ENCODE measurements at places on chromosomes 4 and X.

GRCh38 chr4:176193938-176194337, 1.4 kb downstream of the SPATA4 start:
- DNase-seq: peak; percentile 68

GRCh38 chrX:95101851-95102390, 1427.9 kb downstream of the FAM133A start:
- no peak for DNase-seq

DNA sequence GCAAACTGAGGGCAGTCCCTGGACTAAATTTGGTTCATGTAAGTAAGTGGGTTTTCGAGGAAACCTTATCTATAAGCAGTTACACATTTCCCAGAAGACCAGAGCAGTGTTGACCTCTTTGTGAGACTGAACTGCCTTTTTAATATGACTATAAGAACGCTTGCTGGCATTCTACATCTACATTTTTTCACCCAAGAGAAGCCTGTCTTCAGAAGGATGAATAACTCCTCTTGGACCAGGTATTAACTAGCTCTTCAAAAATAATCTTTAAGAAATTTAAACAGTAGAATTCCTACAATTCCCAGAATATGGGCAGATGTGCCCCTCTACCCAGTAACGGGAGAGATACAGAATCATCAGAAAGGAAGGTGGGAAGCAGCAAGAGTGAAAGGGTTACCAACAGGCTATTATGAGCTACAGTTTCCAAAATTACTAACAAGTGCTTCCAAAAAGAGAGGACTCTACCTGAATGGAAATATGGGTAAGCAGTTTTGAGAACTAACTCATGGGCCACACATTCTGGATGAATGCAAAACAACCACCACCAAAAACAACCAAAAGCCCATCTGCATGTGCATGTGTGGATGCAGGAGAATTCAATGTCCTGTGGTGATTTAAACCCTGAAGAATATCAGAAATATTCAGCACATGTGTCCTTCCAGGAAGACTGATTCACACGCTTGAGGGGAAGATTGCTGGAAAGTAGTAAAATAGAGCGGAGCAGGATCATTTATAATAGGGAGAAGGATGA, 17.4 kb downstream of the BBS12 start:
- no peak for DNase-seq

GRCh38 chrX:78643096-78643495, 16.0 kb downstream of the RTL3 start:
- no peak for DNase-seq

DNA sequence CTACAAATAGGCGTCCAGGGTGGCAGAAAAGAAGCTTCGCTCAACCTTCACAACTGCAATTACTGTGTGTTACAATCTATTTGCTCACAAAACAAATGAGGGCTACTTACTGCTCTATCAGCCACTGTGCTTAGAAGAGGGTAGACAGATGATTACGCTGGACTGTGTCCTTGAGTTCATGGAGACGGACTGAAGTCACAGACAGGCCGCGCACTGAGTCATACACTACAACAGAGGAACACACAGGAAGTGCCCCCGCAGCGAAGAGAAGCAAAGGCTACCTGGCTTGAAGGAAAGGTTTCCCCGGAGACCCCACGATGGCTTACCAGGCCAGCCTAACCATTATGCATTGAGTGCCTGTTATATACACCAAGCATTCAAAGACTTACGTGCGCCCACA, 25.6 kb downstream of the FAT1 start:
- no peak for DNase-seq

DNA sequence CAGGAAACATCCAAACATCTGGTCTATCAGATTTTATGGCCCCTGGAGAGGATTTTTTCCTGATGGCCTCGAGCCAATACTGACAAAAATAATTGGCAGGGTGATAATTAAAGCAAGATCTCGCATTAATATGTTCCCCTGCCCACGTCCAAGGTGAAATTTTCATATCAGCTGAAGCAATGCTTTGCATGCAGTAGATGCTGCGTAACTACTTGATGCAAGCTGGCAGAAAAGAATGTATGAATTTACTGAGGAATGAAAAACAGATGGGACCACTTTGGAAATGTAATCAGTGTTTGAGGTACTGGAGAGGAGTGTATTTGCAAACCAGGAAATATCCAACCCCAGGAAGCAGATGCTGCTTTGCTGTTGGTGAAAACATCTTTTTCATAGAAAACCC, 36.8 kb upstream of the REST start:
- no peak for DNase-seq

Measured in activated CD4-positive, alpha-beta T cell treated with anti-CD3 and anti-CD28 coated beads, Interleukin-2, Interleukin-6, amounts not matched to agents 100 ng/mL and 50 ng/mL, durations not matched to agents 16 hours and 8 hours (primary cell).